Neural crest cell (in vitro differentiated cells): ENCODE measurements at places on chromosomes 3 and 15.

DNA sequence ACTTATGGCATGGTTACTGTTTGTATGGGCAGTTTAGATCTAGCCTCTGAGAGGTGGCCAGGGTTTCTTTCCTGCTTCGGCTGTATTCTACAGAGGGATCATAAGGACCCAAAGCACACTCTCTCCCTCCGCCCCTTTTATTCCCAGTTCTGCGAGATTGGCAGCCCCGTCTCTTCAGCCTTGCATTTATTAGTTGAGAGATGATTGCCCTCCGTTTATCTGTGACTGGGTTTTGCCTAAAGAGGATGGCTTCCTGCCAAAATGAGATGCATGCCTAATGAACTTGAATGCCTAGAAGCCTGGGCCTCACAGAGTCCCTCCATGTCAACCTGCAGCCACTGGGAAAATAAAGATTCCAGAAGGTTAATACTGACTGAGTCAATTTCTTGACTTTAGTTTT is 97.1 kb upstream of the CHL1 start:
- no peaks in the 10 kb centered on the region for H3K36me3 ChIP-seq
- no peak for DNase-seq

GRCh38 chr3:137987723-137988122 is 22.2 kb upstream of the CLDN18 start:
- no peak for DNase-seq
- H3K36me3 ChIP-seq: no peaks in the 10 kb centered on the region
- H3K27ac ChIP-seq: no peak overlapping the region
- H3K4me3 ChIP-seq: no peak overlapping the region

DNA sequence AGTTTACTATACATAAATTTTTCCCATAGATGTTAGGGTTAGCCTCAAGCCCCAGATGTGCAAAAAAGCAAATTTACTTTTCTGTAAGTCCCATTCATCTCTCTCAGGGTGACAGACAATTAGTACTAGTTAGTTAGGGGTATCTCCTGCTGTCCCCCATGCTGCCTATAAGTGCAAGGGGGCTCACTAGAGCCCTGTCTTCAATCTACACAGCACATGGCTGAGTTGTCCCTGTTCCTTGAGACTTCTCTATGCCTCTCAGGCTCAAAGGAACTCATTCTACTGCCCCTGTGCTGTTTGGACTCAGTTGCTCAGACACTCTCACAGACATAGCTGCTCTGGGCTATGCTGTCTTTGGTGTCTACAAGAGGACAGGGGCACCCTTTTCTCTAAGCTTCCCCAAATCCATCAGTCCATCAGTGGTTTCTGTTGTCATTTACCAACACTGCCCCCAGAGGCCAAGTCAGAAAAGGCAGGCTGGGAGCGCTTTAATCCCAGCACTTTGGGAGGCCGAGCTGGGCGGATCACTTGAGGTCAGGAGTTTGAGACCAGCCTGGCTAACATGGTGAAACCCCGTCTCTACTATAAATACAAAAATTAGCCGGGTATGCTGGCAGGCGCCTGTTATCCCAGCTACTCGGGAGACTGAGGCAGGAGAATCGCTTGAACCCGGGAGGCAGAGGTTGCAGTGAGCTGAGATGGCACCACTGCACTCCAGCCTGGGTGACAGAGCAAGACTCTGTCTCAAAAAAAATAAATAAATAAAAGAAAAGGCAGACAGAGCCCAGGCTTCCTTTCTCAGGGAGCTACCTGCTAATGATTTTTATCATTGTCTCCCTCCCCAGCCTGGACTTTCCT is 31.4 kb upstream of the PRTG start:
- DNase-seq: peak; percentile 71
- no peak overlapping the region for H3K27ac ChIP-seq
- H3K4me1 ChIP-seq: peaks cover 50% of the 10 kb centered on the region
- H3K4me3 ChIP-seq: no peak overlapping the region
- no peaks in the 10 kb centered on the region for H3K36me3 ChIP-seq

DNA sequence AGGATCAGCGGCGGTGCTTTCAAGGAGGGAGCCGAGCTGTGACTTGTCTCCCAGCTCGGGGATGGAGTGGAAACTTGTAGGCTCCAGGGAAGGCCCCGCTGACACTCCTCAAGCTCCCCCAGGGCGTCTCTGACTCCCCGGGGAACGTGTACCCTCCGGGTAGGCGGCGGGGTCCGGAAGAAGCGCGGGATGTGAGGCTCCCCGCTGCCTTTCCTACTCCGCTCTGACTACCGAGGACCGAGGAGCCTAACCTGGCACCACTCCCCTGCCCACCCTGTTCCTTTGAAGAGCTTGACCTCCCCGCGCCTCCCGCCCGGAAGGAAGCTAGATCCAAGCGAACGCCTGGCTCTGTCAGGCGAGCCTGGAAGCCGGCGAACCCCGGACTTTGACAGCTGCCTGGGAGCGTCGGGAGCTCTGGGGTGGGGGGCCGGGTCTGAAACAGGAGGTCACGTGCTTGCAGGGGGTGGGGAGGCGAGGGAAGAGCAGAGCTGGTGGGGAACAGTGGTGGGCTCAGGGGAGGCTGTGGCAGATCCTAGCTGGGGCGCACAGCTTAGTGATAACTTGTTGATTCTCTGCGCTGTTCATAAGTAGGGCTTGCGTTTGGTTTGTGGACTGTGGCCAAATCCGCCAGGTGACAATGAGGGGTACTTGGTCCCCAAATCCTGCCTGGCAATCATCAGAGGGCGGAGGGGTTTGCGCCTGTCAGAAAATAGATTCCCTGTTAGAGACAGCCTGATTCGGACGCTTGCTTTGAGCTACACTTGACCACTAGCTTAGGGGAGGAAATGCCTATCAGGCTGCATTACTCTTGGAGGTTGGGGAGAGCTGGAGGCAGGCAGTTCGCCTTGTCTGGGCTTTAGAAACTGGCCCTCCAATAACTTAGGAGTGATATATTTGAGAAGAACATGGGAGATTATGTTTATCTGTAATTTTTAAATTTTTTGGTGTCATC is 1.2 kb downstream of the CLSTN2 start:
- no peaks in the 10 kb centered on the region for H3K36me3 ChIP-seq
- no peak overlapping the region for H3K27ac ChIP-seq
- peaks cover 57% of the 10 kb centered on the region for H3K27me3 ChIP-seq
- peak overlapping the region; percentile 84 for H3K4me3 ChIP-seq
- peaks cover 21% of the 10 kb centered on the region for H3K4me1 ChIP-seq

- no peak overlapping the region for H3K27ac ChIP-seq
- H3K27me3 ChIP-seq: no peaks in the 10 kb centered on the region
- peaks cover 6% of the 10 kb centered on the region for H3K36me3 ChIP-seq
- no peak for DNase-seq
Observed at GRCh38 chr3:105837143-105837740, 31.6 kb downstream of the CBLB start.

DNA sequence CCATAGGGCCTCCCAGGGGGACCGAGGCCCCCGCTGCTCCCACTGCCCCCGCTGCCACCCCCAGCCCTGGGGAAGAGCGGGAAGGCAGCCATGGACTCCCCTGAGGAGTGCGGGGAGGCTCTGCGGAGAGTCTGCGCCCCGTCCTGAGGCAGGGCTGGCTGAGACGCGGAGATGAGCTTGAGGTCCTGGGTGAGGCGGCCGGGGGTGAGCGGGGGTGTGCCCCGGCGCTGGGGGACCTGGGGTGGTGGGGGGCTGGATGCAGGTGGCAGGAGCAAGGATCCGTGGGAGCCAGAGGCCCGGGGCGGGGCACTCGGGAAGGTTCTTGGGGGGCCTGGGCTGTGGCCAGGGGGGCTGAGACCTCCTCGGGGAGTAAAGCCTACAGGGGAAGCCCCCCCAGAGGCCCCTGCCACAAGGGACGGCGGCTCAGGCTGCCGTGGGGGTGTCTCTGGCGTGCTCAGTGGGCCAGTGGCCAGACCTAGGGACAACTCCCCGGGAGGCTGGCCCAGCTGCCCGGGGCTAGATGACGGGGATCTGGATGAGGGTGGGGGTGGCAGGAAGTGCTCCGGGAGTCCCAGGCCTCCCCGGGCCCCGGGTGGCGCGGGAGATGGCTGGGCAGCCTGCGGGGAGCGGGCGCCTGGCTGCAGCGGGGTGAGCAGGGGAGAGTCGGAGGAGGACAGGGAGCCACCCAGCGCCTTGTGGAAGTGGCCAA is 45.9 kb downstream of the HCN4 start:
- no peak overlapping the region for H3K4me3 ChIP-seq
- peaks cover 11% of the 10 kb centered on the region for H3K4me1 ChIP-seq
- no peaks in the 10 kb centered on the region for H3K36me3 ChIP-seq
- no peak overlapping the region for H3K27ac ChIP-seq
- DNase-seq: no peak

GRCh38 chr3:183064475-183064874 is 34.8 kb downstream of the MCCC1 start:
- H3K36me3 ChIP-seq: peaks cover 38% of the 10 kb centered on the region
- no peak for DNase-seq
- H3K4me1 ChIP-seq: no peaks in the 10 kb centered on the region
- no peak overlapping the region for H3K27ac ChIP-seq
- no peak overlapping the region for H3K4me3 ChIP-seq
- H3K27me3 ChIP-seq: no peaks in the 10 kb centered on the region

GRCh38 chr3:57939775-57940174 is 68.4 kb upstream of the FLNB start:
- DNase-seq: no peak
- H3K27me3 ChIP-seq: no peaks in the 10 kb centered on the region
- no peak overlapping the region for H3K27ac ChIP-seq
- H3K36me3 ChIP-seq: peaks cover 8% of the 10 kb centered on the region
- no peak overlapping the region for H3K4me3 ChIP-seq

DNA sequence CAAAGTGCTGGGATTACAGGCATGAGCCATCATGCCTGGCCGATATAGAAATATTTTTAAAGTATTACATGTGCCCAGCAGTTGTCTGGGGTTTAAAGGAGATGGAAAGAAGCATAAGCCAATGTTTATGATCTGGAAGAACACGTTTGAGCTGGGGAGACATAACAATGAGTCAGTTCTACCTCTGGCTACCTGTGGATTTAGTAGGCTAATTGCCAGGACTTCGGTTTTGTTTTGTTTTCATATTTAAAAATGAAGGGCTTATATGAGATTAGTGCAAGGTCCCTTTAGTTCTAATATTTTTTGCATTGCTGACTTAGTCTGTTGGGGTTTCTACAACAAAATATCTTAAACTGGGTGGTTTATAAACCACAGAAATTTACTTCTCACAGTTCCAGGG is 22.9 kb upstream of the TNFSF10 start:
- H3K4me1 ChIP-seq: no peaks in the 10 kb centered on the region
- H3K27ac ChIP-seq: no peak overlapping the region
- H3K27me3 ChIP-seq: no peaks in the 10 kb centered on the region

DNA sequence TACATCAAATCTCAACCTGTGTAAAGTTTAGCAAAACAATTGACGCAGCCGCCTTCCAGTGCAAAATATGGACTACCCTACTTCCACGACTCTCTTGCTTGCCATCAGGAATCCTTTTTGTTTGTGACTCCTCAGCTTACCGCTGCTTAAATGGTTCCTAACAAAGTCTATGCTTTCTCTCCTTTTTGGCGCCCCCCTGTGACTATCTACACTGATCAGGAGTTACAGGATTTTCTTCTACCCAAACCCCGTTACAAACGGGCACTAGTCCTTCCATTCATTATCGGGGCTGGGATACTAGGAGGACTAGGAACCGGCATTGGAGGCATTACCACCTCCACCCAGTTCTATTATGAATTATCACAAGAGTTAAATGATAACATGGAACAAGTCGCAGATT is 184.0 kb downstream of the IGSF11 start:
- no peak for DNase-seq
- H3K4me3 ChIP-seq: no peak overlapping the region
- no peak overlapping the region for H3K27ac ChIP-seq
- no peaks in the 10 kb centered on the region for H3K27me3 ChIP-seq

DNA sequence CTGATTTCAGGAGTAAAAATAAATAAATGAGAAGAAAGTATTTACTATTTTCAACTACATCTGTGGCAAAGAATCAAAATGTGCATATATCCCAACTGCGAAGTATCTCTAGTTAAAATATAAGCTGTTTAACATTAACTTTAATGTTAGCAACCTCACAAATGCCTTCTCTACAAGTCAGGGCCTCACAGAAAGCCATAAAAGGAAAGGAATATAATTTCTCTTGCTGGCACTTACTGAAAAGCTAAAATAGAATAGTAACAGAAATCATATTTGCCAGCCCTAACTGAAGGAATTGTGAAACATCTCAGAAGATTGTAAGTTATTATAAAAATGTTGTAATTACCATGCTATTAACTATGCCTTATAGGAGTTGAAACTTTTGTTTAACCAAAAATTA is 65.1 kb upstream of the MBNL1 start:
- H3K36me3 ChIP-seq: no peaks in the 10 kb centered on the region
- no peak overlapping the region for H3K27ac ChIP-seq
- H3K27me3 ChIP-seq: no peaks in the 10 kb centered on the region
- DNase-seq: no peak
- H3K4me1 ChIP-seq: no peaks in the 10 kb centered on the region
- H3K4me3 ChIP-seq: no peak overlapping the region

DNA sequence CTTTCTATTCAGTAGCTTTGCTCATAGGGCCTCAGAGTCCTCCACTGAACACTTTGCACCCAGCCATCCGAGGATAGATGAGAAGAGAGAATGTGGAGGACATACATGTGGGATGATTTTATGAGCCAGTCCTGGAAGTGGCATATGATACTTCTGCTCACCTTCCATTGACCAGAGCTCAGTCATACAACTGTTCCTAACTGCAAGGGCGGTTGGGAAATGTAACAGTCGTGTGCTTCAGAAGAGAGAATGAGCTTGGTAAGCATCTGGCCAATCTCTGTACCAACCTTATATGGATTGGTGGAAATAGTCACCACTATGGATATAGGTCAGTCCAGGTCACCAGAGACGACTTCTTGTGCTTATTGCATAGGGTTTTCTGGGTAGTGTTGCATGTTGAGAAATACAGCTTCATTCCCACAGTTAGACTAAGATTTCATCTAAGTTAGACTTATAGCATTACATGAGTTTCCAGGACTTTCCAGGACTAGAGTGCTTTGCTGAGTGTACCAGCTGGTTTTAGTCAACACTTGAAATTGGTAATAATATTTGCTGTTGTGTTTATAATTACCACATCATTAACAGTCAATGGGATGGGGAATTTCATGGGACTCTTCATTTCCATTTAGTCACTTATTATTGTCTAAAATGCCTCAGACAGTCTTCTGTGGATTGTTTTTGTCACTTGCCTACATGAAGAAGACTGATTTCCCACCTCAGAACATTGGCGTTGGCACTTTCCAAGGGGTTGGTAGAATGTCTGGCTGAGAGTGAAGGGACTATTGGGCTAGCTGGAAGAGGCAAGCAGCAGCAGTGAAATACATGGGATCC is 214.5 kb upstream of the ROPN1 start:
- no peaks in the 10 kb centered on the region for H3K27me3 ChIP-seq
- no peak overlapping the region for H3K4me3 ChIP-seq
- no peaks in the 10 kb centered on the region for H3K36me3 ChIP-seq
- no peak for DNase-seq
- peaks cover 31% of the 10 kb centered on the region for H3K4me1 ChIP-seq

DNA sequence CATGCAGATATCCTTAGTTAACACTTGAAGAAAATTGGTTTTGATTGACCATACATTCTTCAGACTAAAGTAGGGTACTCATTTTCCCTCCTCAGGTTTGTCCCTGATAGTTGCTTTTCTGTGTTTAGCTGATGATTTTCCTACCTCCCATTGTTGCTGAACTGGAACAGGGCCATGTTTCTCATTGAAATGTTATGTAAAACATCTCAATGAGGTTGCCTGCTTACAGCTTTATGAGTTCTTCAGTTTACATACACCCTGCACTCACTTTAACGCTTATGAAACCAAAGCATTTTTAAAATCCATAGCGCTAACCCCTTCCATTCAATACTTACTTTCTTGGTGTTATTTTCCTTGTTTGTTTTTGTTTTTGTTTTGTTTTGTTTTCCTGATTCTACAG is 61.9 kb downstream of the HMG20A start:
- H3K27ac ChIP-seq: no peak overlapping the region
- peaks cover 7% of the 10 kb centered on the region for H3K36me3 ChIP-seq
- H3K4me1 ChIP-seq: no peaks in the 10 kb centered on the region
- no peak for DNase-seq
